ENCODE measurements at places on chromosomes 12 and 14.

- no peak for DNase-seq
Observed at GRCh38 chr12:26401874-26402273, 206.5 kb downstream of the SSPN start.

DNA sequence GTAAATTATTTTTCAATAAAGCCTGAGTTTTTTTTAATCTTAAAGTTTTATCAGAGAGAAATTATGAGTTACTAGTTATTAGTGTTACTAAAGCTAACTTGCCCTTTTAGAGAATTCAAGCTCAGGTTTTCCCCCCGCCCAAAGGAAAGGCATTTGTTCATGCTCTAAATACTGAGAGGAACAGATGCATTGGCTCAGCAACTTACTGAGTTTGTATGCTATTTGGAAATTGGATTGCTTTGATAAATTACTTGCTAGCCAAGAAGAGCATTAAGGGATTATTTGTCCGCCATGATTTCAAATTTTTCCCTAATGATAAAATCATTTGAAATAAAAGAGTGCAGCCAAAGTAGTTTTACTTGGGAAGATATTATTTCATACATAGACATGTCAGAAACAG, 149.4 kb downstream of the METTL25 start:
- no peak for DNase-seq

GRCh38 chr12:11798006-11798708, 148.7 kb downstream of the ETV6 start:
- no peak for DNase-seq

DNA sequence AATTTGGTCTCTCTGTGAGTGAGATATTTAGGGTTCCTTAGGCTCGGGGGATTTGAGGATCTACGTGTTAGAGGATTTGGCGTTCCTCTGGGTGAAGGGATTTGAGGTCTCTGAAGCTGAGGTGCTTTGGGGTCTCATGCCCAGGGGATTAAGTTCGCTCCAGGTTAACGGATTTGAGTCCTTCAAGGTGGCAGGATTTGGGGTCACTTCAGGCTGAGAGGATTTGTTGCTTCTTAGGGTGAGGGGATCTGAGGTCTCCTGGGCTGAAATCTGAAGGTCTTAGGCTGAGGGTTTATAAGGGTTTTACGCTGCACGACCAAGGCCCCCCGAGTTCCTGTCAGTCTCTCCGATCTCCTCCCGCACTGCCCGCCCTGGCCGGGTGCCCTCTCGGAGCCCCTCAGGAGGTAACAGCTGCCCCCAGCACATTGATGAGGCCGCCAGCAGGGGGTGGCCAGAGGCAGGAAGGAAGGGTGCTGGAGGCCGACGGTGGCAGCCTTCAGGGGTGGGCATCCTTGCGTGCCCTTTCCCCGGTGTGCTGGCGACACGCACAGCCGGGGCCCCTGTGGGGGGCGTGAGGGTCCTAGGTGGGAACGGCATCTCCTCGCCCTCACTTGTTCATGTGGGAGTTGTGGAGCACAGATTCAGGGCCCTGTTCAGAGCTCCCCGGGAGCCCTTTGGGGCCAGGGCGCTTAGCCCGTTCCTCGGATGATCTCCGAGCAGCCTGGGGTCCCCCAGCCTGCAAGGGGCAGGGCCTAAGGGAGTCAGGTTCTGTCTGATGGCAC, 14.3 kb downstream of the CEP170B start:
- DNase-seq = no peak

GRCh38 chr14:38958589-38958988, 144.4 kb downstream of the SEC23A start:
- DNase-seq = no peak

- no peak for DNase-seq
Observed at GRCh38 chr14:30791522-30792351, 82.6 kb upstream of the COCH start.

- no peak for DNase-seq
Observed at GRCh38 chr12:93727195-93727811, 50.1 kb downstream of the CRADD start.

DNA sequence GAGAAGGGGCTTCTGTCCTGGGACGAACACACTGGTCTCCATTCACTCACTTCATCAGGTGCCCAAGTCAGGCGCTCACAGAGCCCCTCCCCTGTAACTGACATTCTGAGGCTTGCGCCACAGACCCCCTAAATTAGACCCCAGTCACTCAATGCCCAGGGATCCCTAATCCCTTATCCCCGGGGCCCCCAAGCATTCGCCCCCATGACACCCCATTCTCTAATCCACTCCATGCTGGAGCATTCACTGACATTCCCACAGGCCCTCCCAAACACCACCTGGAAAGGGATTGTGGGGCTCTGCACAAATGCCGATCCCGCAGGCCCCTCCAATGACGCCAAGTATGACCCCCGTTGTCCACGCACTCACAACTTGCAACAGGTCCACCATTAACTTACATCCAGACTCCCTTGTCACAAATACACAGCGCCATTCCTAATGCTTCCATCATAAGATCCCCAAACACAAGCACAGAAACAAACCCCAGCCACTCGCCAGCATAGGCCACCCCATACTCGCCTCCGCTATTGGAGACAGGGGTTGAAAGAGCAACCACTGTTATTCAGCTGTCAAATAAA, 1.5 kb downstream of the ZNF605 start:
- DNase-seq = no peak

DNA sequence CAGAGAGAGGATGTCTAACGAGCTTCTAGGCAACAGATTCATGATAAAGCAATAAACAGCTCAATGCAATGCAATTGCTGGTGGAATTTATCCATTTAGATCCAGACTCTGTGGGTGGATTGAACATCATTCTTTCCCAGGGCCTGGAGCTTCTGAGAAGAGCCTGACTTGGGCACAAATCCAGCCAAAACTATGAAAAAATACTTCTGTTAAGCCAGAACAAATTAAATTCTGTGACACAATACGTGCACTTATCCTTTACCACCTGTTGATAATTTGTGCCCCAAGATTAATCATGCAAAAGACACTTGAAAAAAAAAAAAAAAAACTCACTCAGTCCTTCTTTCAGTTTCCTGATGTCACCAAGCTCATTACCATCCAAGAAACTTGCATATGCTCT, 446.0 kb upstream of the DCN start:
- DNase-seq = no peak

DNA sequence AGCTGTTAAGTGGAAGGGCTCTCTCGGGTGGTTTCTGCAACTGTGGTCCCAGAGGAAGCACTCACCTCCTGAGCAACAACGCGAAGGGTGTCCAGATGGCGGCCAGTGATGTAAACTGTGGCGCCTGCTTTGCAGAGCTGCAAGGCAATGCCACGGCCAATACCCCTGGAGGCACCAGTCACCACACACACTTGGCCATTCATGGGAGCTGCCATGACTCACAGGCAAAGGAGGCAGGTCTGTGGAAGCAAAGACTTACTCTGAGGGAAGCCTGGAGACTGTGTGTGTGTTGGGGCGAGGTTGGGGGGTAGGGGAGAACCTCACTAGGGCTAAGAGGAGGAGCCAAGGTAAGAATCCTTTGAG, 707 bp downstream of the DHRS1 start:
- DNase-seq = no peak

GRCh38 chr12:51218607-51219161, 822 bp upstream of the POU6F1 start:
- no peak for DNase-seq

- no peak for DNase-seq
Observed at GRCh38 chr14:79661752-79662151, 549.6 kb downstream of the DIO2 start.

GRCh38 chr14:75711105-75711795, 50.2 kb downstream of the TTLL5 start:
- DNase-seq = no peak

GRCh38 chr14:36721877-36722276, 60.2 kb downstream of the PAX9 start:
- DNase-seq = no peak

DNA sequence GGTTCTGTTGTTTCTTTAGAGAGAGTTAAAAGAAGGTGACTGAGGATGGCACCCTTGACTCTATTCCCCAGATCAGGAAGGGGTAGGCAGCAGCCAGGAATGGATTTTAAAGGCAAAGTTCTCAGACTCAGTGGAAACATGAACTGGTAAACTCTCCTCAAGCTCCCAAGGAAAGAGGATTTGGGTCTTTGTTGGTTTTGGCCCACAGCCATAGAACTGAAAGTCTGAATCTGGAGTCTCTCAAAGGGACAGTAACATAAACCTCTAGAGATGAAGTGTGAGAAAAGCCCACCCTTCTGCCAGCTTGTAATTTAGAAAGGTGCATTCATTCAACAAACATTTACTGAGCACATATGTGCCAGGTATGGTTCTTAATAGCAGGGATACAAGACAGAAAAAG, 28.6 kb upstream of the BLTP3B start:
- DNase-seq = no peak

DNA sequence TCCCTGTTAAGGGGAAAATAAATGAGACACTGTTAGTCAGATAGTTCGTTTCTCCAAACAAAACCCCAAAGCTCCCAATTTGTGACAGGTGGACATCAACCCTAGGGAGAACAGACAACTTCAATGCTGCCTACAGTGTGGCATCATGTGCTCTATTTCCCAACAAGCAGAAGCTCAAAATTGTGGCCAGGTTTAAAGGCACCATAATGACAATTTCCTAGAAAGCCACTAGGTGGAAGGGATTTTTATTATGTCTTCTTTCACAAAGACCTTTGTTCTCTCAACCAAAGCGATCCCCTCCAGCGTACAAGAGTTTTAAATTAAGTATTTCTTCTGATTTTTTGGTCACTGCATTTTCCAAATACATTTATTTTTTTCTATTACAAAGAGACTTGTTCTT, 88.0 kb upstream of the MBIP start:
- no peak for DNase-seq

GRCh38 chr14:37974421-37974820, 233.3 kb upstream of the SSTR1 start:
- no peak for DNase-seq

DNA sequence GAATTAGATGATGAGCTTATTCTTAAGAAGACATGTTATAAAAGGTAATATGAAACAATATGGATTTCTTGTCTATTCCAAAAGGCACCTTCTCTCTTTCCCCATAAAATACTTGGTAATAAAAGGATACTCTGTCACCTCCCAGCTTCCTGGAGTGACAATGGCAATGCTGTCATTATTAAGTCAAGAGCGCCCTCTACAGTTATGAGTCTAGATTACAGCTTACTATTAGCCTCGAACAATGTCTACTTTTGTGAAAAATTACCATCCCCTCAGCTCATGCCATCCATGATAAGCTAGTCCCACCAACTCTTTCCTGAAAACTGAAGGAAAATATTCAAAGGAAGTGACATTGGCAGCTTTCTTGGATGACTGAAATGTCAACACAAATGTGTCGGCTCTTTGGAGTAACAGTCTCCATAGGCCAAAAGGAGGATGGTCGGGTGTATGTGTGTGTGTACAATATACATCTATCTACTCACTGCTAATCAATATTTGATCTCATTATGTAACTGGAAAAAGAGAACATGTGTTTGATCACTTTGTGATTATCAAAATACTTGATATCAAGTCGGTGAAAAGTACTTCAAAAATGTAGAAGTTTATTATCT, 48.7 kb upstream of the CDKN3 start:
- no peak for DNase-seq

GRCh38 chr14:91350813-91351511, 66.7 kb downstream of the CCDC88C start:
- no peak for DNase-seq

GRCh38 chr14:98173305-98173704, 1098.7 kb downstream of the BCL11B start:
- peak; percentile 73 for DNase-seq

- no peak for DNase-seq
Observed at GRCh38 chr12:24860546-24860945, 88.4 kb downstream of the BCAT1 start.
